PC-3 (cell line): ENCODE measurements at places on chromosomes 12 and 14.

DNA sequence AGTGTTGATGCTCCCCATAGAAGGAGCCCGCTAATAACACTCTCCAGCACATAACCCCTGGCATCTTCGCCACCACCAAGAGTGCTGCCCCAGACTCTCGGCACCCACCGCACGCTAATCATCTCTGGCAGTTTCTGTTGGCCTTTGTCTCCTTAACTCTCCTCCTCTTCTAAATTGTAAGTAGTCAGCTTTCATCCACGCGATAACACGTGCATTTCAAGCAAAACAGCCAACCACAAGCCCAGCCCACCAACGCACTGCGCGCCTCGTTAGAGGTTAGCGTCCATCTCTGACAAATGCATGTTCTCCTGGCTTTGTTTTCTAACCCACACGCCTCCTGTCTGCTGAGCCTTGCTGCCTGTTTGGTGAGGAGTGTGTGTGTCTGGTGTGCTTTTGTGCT, 61.1 kb upstream of the RIN3 start:
- no peak for DNase-seq

GRCh38 chr12:115691123-115691522, 586.4 kb downstream of the MED13L start:
- DNase-seq: peak; percentile 41

GRCh38 chr12:13270817-13271216, 74.3 kb downstream of the EMP1 start:
- DNase-seq: no peak

GRCh38 chr12:61654698-61655097, 605.5 kb upstream of the USP15 start:
- peak; percentile 45 for DNase-seq

DNA sequence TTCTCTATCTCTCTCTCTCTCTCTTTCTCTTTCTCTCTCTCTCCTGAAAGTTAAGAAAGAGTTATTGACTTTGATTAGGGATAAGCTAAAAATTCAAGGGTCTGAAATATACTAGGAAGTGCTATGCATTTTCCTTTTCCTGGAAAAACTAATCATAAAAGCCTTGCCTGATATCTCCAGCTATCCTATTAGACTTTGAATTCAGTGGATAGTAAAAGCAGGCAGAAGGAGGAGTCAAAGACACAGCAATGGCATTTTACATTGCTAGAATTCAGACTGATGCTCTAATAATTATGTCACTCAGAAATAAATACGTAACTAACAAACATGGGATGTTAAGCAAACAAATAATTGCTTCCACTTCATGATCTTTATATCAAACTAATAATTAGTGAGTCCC, 272.0 kb downstream of the SSPN start:
- DNase-seq: no peak

DNA sequence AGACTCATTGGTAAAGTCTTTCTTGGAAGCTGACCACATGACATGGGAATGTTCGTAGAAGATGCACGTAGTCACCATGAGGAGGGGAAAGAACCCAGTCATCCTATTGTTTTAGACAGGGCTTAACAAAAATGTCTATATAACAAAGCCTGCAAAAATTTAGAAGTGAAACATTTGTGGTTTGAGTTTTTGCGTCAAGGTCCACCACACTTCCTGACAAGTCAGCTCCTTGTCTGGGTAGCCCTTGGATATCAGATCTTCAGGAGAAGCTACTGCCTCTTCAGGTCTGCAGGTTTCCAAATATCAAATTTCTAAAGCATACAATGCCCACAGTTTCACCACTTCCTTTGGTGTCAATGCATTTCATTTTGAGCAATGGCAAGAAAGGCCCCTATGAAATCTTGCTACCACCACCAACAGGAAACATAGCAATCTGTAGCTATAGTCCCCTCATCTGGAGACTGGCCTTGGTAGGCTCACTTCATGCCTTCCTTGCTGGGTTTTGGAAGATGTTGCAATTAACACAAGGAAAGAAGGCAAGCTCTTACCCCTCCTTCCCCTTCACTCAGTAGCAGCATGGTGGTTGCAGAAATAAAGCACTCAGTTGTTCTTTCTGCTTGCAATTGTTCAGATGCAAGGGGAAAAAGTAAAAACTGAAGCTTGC, 235.2 kb downstream of the PCNX1 start:
- DNase-seq: peak; percentile 96

GRCh38 chr12:59122784-59123183, 202.5 kb upstream of the LRIG3 start:
- DNase-seq: no peak

GRCh38 chr14:24438223-24439097, 4.1 kb downstream of the SDR39U1 start:
- no peak for DNase-seq

DNA sequence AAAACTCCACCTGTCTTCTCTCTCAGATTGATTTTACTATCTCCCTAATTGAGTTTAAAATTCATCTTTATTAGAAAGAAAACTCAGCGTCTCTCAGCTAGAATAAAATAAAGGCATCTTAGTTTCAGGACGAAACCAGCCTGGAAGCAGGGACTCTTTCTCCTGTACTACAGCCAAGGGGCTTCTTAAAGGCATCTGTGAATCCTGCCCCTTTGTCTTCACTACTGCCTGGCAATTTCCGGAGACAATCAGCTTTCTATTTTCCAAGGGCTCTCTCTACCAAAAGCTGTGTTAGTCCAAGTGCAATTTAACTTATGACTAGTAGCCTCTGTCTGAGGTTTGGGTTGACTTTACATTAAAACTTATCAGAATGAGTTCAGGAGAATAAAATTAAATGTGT, 623.3 kb upstream of the FOXG1 start:
- DNase-seq: no peak

DNA sequence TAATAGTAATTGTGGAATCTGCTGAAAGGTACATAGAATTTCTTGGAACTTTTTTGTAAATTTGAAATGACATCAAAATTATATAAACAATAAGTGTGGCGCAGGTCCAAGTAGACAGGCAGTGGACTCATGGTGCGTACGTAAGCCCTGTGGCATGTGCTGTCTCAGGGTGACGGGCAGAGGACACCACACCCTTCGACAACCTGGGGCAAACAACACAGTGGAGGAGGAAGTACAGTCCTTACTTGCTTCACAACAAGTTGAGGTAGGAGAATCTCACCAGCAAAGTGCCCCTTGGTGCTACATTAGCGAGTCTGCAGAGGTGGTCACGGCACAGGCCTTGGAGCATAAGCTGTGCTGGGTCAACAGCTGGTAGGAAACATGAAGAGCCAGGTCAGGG, 180.9 kb downstream of the AEBP2 start:
- peak; percentile 57 for DNase-seq

DNA sequence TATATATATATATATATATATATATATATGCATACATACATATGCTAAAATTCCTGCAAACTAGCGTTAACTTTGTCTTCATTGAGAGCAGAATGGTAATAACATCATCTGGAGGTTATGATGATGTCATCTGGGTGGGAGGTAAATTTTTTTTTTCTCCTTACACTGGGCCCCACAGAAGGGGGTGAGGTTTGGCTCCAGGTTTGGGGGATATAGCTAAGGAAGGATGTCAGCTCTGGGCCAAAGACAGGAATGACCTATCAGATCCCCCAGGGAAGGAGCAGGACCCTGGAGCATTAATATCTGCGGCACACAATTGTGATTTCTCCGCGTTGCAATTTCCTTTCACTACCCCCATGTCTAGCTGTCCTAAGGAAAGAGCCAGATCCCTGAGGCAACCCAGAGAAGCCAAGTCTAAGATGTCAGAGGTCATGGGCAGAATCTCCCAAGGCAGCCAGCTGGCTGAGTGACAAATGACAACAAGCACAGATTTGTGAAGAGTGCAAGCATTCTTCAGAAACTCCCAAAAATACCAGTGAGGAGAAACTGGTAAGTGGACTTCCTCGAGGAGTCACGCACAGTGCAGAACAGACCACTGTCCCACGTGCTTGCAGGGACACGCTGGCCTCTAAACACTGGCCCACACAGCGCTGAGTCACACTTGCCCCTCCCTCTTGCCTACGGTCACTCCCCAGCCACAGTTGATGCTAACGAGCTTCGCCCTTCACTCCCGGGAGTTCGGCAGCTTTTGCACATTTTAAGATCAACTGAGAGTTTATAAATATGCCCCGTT, 9.9 kb downstream of the UBC start:
- DNase-seq: peak; percentile 93

- no peak for DNase-seq
Observed at GRCh38 chr12:84033162-84033561, 879.4 kb downstream of the SLC6A15 start.

GRCh38 chr14:39367387-39367751, 64.9 kb downstream of the FBXO33 start:
- no peak for DNase-seq

- no peak for DNase-seq
Observed at GRCh38 chr14:44403193-44403592, 103.9 kb downstream of the FSCB start.

- peak; percentile 49 for DNase-seq
Observed at GRCh38 chr12:45122768-45123380, 72.0 kb upstream of the DBX2 start.

- DNase-seq: no peak
Observed at GRCh38 chr12:2354151-2354991, 301.6 kb downstream of the CACNA1C start.

- DNase-seq: no peak
Observed at GRCh38 chr12:110537605-110538409, 35.7 kb downstream of the RAD9B start.

GRCh38 chr12:131097202-131098177, 143.8 kb downstream of the ADGRD1 start:
- DNase-seq: no peak

DNA sequence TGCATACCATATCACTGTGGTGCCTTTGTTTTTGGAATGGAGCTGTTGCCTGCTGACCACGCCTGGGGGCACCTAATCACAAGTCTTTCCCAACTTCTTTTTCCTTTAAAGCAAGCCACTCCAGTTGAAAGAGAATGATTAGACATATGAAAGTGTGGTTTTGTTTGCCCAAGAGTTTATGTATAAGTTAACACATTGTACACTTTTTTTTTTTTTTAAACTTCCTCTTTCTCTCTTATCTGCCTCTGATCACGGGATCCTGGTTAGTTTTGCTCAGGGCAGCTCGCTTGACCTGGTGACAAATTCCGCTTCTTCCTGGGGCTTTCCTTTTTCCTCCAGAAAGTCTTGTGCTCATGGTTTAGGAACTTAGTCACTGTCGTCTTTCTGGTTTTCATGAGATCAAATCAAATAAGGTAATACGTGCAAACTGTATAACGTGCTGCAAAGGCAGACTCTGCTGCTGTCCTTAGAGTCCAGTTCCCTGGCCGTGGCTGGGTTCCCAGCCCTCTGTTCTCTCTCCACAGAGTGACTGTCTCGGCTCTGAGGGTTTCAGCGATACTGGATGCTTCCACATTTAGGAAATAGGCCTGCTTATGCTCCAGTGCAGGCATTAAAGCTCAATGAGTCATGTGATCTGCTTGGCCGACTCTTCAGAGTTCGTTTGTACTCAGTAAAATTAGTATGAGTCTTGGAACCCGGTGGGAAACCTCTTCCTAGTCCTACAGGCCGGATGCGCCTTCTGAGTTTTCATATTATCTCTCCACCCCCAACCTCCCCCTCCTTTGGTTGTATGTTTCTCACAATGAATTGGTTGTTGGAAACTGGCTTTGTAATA, 15.2 kb downstream of the RASSF3 start:
- DNase-seq: peak; percentile 94

DNA sequence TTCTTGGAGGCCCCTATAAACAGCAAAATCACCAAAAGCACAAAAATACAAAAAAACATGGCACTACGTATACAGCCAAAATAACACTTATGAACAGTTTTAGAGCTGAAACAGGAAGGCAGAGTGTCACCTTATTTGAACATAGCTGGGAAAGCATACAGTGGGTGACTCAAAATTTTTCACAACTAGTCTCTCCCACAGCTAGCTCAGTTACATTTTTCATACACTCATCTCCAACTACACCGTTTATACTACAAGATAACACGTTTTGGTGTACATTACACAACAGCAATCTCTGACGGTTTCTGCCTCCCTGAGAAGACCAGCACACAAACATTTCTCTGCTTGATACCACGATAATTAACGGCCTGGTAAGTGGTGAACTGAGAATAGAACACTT, 2.9 kb downstream of the RAD52 start:
- DNase-seq: peak; percentile 7

- peak; percentile 42 for DNase-seq
Observed at GRCh38 chr14:55073856-55074255, 22.4 kb downstream of the MAPK1IP1L start.

- peak; percentile 54 for DNase-seq
Observed at GRCh38 chr14:88470542-88471440, 84.0 kb downstream of the PTPN21 start.

DNA sequence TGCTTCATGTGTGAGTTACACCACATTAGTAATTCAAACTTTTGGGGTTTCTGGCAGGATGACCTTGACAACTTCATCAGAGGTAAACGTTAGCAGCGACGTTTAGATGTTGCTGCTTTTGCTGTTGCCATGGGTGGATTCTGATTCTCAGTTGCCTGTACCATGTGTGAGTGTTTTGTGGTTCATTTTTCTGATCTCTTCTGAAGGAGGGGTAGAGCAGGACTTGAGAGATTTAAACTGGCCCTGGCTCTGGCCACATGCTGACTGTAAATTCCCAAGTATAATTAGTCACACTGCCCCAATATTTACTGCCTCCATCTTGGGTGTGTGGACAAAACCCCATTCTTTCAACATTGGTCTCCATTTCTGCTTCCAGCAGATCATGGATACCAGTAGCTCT, 110.4 kb downstream of the ETV6 start:
- DNase-seq: no peak

DNA sequence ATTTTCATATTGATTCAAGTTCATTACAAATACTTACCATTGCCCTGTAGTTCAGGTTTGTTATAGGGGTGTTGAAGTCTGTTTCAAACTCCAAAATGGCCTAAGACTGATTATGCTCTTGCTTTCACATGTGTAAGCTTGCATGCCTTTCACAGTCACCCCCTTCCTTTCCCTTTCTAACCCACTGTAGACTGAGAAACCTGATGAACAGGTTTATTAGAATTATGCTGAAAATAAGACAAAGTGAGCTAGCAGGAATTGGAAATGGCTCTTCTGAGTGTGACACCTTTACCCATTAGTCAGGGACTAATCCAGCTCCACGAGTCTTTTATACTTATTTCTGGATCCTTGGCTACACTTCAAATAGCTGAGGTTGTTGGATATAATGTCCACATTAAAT, 38.9 kb downstream of the FBXO33 start:
- DNase-seq: peak; percentile 68

GRCh38 chr12:51997136-51997535, 9.6 kb upstream of the TAMALIN start:
- DNase-seq: peak; percentile 14

DNA sequence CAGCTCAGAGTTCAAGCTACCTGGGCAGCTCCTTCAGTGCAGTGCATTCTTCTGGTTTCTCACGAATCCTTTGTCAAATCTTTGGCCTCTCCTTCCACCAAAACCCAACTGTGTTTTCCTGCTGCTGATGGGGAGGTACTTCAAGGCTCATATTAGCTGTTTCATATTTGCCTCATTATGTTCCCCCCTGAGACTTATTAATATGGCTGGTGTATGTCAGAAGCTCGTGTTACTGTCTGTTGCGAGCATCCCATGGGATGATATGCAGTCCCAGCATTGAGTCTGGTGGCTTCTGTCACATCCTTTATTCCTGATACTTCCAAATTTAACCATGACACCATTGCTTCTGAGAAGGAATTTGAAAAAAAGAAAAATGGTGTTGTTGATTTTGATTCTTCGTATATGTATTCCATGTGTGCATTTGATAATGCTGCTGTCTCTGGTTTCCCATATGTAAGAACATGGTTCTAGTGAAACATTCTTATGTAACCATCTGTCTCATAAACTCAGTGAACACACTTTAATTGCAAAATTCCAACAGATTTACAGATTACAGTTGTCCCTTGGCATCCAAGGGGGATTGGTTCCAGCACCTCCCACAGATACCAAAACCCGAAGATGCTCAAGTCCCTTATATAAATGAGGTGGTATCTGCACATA, 149.1 kb downstream of the KICS2 start:
- no peak for DNase-seq
